Activated CD4-positive, alpha-beta memory T cell treated with anti-CD3 and anti-CD28 coated beads, Interleukin-2, amount 10 ng/mL, durations not matched to agents 7 days and 5 days (primary cell): ENCODE measurements at places on chromosomes 11 and 22. TPM values are rescaled to one million over a fixed set of nuclear protein-coding genes. Genes with fewer than 3 reads are reported as not detected.

DNA sequence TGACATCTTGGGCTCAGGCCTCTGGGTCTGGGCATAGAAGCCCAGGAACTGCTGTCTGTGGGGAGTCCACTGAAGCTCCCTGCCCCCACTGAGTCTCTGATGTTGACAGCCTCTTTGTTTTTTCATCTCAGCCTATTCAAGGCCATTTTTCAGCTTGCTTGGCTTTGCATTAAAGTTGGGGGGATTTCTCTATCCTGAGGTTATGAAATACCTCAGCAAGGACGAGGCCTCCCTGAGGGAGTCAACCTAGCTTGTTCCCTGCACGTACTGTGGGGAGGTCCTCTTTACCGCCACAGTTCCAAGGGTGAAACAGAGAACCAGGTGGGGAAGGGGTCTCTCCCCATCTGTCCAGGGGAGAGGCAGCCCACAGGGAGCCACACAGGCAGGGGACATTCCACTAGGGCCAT lies 8.4 kb downstream of the KCNQ1OT1 start:
- DNase-seq, result no peak

DNA sequence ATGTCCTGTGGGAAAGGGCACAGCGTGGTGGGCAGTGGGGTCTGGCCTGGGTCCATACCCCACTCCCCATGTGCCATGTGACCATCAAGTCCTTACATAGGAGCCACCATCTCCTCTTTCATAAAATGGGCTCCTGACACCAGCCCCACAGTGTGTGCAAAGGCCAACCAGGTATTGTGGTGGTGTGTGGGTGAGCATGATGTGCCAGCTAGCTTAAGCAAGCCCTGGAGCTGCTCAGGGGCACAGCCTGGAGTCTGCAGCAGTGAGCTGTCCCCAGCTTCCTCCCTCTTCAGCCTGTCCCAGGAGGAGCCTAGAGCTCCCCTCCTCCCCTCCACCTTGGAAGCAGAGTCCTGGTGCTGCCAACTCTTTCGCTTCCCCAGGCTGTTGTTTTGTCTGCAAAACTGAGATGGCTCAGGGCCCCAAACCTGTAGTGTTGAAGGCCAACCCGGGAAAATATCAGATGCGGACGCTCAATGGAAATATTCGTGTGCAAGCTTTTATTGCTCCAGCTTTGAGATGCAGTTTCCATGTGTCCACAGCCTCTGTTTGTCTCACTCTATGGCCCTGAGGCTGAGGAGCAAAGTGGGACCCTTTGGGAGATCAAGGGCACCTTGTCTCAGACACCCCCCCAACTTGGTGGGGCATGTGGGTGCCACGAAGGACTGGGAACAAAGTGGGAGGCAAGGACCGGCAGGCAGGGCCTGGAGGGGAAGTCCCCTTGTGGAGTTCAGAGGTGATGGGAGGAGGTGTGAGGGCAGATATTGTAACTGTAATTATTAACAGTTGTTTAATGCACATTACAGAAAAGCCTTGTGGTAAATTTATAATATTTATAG lies 92.6 kb downstream of the CTTN start:
- DNase-seq, result no peak

GRCh38 chr22:22786301-22787115 lies 101.1 kb upstream of the IGLL5 start:
- no peak for DNase-seq

DNA sequence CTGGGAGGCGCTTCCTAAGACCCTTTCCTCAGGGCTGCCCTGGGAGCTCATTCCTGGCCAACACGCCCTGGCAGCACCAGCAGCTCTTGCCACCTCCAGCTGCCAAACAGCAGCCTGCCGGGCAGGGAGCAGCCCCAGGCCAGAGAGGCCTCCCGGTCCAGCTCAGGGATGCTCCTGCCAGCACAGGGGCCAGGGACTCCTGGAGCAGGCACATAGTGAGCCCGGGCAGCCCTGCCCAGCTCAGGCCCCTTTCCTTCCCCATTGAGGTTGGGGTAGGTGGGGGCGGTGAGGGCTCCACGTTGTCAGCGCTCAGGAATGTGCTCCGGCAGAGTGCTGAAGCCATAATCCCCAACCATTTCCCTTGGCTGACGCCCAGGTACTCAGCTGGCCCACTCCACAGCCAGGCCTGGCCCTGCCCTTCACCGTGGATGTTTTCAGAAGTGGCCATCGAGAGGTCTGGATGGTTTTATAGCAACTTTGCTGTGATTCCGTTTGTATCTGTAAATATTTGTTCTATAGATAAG lies 7.6 kb downstream of the SLC39A13 start:
- no peak for DNase-seq

KIRREL3 gene
- not detected for total RNA-seq

C11orf52 gene
- not detected for total RNA-seq
